ENCODE measurements at places on chromosomes 1 and 21. TPM values are rescaled to one million over a fixed set of nuclear protein-coding genes. Genes with fewer than 3 reads are reported as not detected.

The NID1 gene
- total RNA-seq, result 425 TPM

GRCh38 chr1:204072931-204073836, at the start of gene SOX13:
Gene SOX13 (plus strand): TSS chr1:204073115. CDS start chr1:204112916, 39,801 bp downstream.
- DNase-seq, result peak; percentile 89

DNA sequence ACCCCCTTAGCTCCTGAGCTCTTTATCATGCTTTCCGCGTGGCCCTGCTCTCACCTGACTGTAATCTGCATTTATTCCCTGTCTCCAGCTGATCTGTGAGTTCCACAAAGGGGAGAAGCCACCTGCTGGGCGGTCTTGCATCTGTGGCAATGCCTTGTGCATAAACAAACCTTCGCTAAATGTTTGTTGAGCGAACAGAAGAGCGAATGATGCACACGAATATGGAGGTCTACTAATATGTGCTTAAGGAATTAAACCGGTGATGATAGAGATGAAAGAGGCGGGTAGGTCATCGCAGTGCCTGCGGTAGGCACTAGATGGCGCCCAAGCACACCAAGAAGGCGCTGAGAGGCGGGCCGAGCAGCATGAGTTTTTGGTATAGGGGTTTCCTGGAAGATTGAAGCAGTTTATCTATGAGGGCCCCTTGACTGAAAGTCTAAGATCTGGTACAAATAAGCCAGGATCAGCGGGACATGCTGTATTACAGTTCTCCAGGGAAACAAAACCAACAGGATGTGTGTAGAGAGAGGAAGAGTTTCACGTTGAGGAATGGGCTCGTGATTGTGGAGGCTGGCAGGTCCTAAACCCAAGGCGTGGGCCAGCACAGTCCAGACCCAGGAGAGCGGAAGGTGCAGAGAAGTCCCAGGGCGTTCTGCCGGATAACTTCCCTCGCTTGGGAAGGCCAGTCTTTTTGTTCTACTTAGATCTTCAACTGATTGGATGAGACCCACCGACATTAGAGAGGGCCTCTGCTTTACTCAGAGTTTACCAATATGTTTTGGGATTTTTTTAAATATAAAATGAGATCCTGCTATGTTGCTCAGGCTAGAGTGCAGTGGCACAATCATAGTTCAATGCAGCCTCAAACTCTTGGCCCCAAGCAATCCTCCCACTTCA, 34.7 kb downstream of the TOMM20 start:
- peak; percentile 81 for DNase-seq

- peak; percentile 21 for DNase-seq
Measured at GRCh38 chr1:117710710-117711109, 104.9 kb downstream of the TENT5C start.

The ZNF670 gene
- total RNA-seq, result 7.0 TPM

The GBP6 gene
- total RNA-seq, result not detected

The CD84 gene
- not detected for total RNA-seq

DNA sequence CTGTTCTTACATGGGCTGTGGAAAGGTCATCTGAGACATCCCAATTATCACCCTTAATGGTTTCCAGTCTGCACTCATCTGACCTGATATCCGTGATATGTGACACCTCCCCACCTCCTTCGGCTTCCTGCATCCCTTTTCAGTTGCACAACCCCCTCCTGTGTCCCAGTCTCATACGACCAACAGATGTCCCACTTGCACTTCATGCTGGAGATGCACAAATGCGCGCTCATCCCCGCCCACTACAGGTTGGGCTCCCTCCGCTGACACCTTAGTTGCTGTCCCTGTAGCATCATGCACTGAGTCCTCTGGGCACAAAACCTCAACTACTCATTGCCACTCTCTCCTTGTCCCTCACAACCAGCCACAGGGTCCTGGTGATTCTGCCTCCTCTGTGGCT, 94.4 kb downstream of the MIS18A start:
- DNase-seq, result no peak

The SYDE2 gene
- total RNA-seq, result 5.6 TPM

DNA sequence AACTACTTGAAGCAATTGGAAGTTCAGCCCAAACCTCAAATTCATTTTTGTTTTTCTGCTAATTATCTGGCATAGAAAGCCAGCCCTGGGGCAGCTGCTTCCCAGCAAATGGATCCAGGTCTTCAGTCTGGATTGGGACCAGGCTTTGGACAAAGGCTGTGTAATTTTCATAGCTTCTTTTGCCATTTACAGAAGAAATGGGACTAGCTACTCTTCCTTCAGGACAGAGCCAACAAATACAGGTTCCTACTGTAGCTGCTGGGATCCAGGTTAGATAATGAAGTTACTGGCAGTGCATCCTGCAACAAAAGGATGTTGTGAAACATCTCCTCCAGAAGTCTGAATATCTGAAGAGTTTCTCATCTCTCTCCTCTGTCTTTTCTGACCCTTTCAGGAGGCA, 171.5 kb upstream of the CAMK1G start:
- no peak for DNase-seq

The LDLRAD1 gene
- total RNA-seq, result not detected

- no peak for DNase-seq
Measured at GRCh38 chr1:148362626-148363438, 120.3 kb downstream of the PPIAL4G start.

DNA sequence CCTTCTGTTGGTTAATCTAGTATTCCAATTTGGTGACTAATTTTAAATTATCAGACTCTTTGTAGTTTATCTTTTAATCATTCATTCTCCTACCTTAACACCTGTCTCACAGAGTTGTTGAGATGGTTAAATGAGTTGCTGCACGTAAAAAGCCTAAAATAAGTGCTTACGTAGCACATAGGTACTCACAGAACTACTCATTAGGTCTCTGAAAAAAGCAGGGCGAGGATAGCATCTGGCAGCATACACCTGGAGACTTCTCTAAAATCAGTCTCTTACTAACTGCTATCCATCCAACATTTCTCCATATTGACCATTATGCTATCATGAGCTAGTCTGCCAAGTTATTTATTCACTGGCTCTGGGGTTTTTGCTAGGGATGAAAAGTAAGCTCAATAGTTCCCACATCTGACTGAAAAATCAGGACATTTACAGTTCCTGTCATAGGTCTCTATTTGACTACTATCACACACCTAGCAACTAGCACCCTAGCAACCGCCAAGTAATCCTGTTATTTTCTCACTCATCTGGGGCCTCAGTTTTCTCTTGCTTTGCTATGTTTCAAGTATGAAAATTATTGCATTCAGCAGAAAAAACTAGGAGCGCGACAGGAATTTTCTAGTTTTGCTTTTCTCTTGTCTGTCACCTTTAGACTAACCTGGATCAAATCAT, 11.2 kb downstream of the CSDE1 start:
- DNase-seq, result no peak

The PROX1 gene
- 114 TPM for total RNA-seq

DNA sequence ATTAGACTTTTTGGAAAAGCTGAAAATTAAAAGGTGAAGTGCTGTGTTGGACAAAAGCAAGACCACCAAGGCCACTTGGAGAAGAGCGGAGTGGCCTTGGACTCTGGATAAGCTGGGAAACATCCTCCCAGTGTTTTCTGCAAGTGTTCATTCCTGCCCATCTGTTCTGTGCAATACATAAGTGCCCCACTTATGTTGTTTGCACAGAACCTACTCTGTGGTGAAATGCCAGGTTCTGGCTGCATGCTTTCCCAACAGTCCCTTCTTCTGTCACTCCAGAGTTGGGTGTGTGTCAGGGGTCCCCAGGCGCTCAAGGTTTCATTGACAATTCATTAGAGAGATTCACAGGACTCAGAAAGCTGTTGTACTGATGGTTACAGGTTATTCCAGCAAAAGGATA, 30.3 kb downstream of the NHLH2 start:
- no peak for DNase-seq

DNA sequence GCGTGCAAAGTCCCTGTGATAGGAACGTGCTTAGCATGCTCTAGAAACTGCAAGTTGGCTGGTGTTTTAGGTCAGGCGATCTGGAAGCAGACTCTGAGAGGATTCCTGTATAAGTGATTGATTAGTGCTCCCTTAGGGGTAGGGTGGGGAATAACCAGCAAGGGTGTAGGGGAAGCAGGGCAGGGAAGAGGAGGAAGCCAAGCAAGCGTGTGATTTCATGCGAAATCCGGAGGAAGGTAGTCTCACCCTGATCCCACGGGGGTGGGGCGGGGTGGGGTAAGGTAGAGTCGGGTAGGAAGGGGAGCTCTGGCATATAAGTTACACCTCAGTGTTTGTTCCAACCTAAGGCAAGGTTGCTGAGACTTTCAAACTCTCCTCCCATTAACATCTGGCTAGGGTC, 24.9 kb upstream of the CTPS1 start:
- no peak for DNase-seq

GRCh38 chr1:211705467-211706091, 30.2 kb upstream of the NEK2 start:
- DNase-seq, result no peak

GRCh38 chr1:94215955-94216354, 21.4 kb downstream of the ARHGAP29 start:
- DNase-seq, result no peak

DNA sequence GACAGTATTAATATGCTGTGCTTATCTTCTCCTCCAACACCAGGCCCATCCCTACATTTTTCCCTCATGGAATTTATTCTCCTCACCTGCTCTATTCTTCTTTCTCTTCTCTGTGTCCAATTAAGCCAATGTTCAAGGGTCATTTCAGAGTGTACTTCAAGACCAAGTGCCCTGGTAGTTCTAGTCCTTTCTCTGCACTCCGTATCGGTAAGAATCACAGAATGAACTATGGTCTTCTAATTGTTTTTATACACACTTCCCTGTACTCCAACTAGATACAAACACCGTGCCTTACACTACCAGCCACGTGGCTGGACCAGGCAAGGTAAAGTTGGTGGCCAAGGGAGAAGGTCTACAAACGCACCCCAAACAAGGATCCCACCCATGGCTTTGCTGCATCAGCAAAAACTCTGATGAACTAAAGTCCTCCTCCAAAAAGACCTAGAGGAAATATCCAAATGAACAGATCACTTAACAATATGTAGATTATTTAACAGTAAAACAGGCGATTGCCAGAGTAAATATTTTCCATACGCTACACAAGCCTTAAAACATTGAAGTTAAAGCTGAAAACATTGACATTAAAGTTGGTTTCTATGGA, 40.1 kb upstream of the LPAR3 start:
- no peak for DNase-seq

The TMEM200B gene
- 0.28 TPM for total RNA-seq

DNA sequence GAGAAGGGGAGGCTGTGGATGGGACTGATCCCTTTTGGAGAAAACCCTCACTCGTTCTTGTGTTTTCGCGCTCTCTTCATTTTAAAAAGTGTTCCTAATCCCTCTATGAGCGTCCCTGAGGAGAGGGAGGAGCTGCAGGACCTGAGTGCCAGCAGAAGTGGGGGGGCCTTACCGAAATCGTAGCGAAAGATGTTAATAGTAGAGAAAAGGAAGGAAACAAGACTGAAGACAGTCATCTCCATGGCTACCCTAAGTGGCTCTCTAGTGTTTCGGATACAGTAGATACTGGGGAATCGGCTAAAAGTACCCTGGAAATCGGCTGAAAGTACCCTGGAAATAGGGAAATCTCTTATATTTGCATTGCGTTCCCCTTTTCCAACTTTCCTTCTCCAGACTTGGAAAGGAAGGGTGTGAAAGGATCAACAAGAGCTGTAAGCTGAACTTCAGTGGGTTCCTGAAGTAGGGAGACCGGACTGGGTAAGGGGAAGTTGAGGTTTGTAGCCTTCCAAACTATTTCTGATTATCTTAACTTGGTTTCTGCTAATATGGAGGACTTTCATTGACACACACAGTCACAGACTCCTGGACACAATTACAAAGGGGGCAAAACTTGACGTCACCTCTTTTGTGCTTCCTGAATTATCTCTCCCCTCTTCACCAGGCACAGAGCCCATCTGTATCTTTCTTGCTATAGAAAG, 486 bp upstream of the DSTYK start:
- no peak for DNase-seq

GRCh38 chr1:19495799-19496526, 10.6 kb upstream of the CAPZB start:
- DNase-seq, result no peak

DNA sequence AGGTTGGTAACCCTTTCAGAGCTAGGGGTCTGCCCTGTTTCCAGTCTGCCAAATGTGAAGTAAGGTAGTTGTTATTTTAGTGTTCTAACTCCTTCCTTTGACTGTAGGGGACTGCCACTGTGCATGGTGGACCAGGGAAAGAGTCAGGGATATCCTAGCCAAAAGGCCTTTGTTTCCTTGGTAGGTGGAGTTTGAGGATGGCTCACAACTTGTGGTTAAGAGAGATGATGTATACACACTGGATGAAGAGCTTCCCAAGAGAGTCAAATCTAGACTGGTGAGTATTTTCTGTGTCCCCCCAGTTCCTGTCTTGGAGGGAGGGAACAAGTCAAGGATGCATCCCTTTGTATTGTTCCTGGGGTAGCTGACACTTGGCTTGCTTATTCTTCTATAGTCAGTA, 3.5 kb upstream of the ST3GAL3 start:
- DNase-seq, result no peak

DNA sequence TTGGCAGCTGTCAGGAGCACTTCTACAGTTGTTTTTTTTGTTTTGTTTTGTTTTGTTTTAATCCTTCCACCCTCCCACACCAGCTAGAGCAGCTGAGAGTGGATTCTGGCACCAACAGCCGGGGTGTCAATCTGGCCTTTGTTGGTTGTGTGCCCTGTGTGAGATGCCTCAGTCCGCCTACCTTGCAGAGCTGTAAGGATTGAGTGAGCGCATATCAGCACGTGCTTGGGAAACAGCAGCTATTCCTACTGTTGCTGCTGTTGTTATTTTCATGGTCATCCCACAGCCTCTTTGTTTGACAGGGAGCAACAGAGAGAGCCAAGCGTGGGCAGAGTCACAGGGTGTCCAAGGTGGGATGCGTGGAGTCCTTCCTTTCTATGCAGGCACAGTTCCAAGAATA, 50.4 kb downstream of the PGBD5 start:
- no peak for DNase-seq

GRCh38 chr1:162541619-162542141, 19.8 kb upstream of the UAP1 start:
- DNase-seq, result peak; percentile 93

DNA sequence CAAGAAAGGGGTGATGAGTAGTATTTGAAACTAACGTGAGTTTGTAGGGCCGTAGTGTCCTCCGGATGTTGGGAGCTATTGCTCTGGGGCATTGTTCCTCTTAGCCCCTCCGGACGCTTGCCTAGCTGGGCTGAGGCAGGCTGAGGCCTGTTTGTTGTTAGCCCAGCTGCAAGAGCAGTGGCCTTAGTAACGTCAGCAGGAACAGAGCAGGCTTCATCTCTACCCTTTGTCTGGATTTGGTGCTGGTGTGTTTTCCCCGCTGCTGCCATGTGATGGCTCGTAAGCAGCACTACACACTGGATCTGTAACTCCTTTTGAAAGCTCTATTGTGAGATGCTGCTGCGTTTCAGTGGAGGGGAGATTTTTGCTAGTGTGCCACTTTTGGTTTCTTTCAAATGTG, 57.6 kb downstream of the DNM3 start:
- peak; percentile 21 for DNase-seq

The TCHHL1 gene
- not detected for total RNA-seq

The LCE3E gene
- not detected for total RNA-seq

- no peak for DNase-seq
Measured at GRCh38 chr1:32703479-32704291, 1.1 kb upstream of the SYNC start.

GRCh38 chr1:15618077-15618654, 908 bp downstream of the DDI2 start:
- peak; percentile 26 for DNase-seq

The NGF gene
- total RNA-seq, result 0.34 TPM

Measured in dermis blood vessel endothelial cell (primary cell).